ENCODE measurements at places on chromosomes 5 and 9.
A peak's percentile ranks its signal among the peaks of the same experiment; 100 is the strongest.

GRCh38 chr9:105757496-105758251 lies 63.3 kb downstream of the TMEM38B start:
- no peak for DNase-seq

- DNase-seq: no peak
These were observed 6.0 kb downstream of the DMRT1 start for GRCh38 chr9:847505-847904.

DNA sequence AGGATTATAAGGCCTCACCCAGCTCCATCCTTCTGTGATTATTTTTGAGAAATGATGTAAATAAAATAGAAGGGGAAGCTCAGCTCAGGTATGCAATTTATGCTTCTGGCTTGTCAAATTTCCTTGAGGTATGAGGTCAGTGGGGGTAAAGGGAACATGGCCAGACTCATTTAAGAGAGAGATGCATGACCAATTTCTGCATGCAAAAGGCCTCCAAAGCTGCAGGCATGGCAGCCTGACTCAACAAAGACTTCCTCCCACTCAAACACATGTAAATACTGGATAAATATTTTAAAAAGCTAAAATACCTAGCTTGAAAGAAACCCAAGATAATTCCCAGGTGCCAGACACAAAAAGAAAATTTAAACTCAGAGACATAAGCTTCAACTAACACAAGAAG lies 101.4 kb upstream of the SLC1A3 start:
- no peak for DNase-seq

- DNase-seq: no peak
These were observed 396.4 kb downstream of the TMEM232 start for GRCh38 chr5:110329955-110330525.

DNA sequence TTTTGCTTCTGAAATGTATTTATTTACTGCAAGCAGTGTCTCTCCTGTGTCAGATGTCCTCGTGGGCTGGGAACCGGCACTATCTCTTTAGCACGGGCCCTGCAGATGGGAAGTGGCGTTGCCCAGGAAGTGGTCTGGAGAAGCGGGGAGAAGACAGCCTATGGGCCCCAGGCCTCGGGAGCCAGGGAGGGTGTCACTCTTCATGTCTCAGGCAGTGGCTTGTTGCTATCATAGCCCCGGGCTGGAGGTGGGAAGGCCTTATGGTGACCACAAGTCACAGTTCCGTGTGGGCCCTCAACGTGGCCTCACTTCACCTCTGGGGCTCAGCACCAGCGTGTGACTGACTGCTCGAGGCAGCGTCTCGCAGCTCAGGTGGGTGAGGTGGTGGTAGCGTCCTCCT lies 41.4 kb downstream of the SYK start:
- DNase-seq: no peak

DNA sequence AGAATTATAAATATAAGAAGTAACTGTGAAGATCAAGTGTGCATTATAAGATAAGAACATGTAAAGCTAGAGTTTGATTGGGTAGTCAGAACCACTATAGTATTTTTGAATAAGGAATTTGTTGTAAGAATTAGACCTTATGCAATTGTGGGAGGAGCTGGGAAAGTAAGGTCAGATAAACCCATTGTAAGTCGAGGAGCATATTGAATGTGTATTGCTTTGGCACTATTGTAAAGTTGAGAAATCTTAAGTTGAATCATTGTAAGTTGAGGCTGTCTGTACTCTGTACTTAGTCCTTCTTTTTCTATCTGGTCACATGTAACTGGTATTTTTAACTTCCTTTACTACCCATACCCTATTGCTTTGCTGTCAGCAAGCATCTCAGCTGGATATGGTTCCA lies 158.7 kb downstream of the CCDC171 start:
- DNase-seq: no peak

DNA sequence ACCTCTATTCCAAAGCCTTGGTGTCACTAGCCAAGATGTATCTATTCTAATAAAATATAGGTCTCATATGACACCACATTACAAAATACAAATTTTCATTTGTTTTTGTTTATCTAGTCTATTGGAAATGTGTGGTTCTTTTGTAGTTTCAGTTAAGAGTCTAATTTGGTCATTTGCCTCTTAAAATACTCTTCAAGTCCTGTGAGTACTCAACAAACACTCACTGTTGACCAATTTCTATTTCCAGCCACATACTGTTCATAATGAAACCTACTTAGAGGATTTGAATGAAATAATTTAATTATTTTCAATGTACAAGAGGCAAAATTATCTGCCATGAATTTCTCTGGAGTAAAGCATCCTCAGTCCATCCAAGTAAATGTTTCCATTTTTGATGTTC lies 40.6 kb downstream of the SLC1A3 start:
- DNase-seq: no peak

DNA sequence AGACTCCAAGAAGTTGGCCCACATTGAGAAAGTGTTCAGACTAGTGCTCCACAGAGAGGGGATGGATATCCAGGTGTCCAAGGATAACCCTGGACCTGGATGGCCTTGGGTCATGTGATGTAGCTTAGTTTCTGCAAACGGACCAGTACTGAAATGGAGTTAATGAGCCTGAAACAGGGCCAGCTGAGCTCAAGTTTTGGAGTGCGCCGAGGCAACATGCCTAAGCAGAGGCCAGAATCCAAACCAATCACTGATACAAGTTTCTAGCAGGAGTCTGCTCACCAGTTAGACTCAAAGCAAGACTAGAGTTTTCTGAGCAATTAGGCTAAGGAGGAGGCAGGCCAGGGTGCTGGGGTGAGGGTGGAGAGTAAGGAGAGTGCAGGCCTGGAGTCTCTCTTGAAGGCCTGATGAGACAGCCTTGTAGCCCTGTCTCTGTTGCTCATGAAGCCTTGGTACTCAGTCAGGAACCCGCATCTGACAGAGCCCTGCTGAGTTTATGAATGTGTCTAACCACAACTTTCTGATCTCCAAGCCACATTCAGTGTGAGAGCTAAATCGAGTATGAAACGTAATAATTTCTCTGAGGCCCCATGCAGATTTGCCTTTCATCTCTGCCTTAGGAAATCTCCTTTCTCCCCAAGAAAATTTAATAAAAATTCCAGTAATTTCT lies 68.9 kb upstream of the EQTN start:
- no peak for DNase-seq

DNA sequence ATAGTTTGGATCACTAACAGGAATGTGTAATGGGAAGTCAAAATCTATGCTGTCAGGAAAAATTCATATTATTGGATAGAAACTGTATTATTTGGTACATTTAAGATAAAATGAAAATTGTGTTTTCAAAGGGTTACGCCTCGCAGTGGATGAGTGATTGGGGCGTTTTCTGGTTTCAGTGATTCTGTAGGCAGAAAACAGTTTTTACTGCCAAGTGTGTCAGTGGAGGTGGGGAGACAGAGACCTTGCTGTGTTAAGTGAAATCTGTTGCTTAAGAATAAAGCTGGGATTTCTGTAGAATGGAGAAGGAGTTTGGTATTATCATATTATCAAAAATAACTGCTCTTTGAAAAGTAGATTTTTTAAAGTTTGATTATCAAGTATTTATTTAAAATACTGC lies 69.7 kb downstream of the GHR start:
- no peak for DNase-seq

GRCh38 chr9:71582347-71582746 lies 186.0 kb downstream of the CEMIP2 start:
- DNase-seq: no peak

- no peak for DNase-seq
These were observed 20.1 kb upstream of the NSMF start for GRCh38 chr9:137478962-137479861.

GRCh38 chr9:4923580-4924544 lies 61.2 kb upstream of the JAK2 start:
- DNase-seq: no peak

DNA sequence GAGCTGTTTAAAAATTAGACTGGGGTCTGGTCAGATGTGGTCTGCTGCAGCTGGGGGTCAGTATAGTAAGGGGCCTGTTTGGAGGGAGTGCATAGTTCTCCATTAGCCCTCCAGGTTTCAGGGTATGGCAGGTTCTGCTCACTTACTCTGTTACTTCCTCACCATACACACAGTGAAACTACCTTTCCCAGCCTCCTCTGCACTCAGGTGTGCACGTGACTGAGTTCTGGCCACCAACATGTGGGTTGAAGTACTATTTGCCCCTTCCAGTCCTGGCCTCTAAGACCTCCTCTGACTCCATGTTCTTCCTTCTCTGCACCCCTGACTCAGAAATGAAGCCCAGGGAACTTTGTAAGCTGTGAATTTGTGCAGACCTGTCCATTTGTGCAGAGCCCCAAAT lies 190.5 kb upstream of the CLINT1 start:
- no peak for DNase-seq

GRCh38 chr9:79220251-79220650 lies 351.5 kb upstream of the TLE4 start:
- DNase-seq: no peak

DNA sequence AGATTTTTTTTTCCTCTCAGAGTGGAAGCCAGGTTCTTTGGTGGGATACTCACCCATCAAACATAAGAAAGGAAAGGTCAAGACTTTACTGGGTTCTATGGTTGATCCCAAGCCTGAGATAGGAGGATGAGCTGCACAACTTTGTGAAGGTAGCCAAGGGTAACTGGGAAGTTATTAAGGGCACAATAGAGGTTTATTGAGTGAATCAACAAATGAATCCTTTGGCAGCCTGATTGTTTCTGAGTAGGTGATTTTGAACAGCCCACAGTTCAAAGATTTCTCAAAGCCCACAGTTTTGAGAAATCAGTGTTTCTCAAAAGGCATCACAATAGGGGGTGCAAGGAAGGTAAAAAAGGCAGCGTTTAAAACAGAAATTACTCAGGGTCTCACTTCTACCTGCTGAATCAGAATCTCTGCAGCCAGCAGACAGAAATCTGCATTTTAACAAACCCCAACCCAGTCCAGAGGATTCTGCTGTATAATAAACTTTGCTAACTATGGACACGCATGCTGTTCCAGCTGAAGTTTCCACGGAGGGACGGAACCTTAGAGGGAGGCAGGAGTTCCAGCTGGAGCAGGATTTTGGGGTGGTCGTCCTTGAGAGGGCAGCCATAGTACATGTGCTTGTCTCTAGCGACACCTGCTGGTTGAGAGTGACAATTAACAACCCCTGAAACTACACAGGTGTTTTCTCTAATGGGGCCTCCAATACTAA lies 32.7 kb upstream of the FSD1L start:
- peak; percentile 69 for DNase-seq

GRCh38 chr5:54091307-54092130 lies 218.9 kb downstream of the ARL15 start:
- no peak for DNase-seq

DNA sequence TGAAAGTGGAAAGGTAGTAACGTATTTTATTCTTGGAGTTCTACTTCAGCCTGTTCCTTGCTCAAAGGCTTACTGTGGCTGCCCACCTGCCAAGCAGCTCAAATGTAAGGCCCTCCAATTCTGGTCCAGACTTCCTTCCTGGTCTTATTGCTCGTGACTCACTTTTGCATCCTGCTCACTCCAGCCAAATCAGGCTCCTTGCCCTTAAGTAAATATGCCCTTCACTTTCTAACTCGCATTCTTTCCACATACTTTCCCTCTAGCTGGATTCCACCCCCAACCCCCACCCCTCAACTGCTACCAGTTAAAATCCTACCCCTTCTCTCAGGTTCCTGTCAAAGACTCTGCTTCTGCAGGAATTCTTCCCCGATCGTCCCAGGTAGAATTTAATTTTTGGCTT lies 96.6 kb downstream of the GALNT10 start:
- no peak for DNase-seq

GRCh38 chr9:93954434-93955061 lies 607 bp downstream of the BARX1 start:
- DNase-seq: no peak

- no peak for DNase-seq
These were observed 19.6 kb downstream of the FAT2 start for GRCh38 chr5:151571270-151572173.

DNA sequence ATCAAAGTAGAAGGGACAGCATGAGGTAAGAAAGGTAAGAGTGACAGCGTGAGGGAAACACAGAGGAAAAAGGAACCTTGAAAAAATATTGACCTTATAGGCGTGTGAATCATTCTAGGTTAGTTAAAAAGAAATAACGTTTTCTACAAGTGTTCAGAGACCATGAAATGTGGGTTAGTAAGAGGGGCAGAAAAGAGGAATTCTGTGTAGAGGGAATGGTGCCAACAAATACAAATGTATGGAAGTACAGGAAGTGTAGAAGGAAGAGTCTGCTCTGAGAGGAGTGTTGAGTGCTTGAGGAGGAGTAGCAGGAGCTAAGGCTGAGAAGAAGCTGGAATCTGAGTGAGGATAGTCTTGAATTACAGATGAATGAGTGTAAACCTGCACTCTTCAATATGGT lies 418.6 kb upstream of the RIOK2 start:
- no peak for DNase-seq

- DNase-seq: no peak
These were observed 54.9 kb upstream of the ZSWIM6 start for GRCh38 chr5:61277190-61277589.

GRCh38 chr9:124764774-124765438 lies 6.2 kb downstream of the NR6A1 start:
- no peak for DNase-seq

DNA sequence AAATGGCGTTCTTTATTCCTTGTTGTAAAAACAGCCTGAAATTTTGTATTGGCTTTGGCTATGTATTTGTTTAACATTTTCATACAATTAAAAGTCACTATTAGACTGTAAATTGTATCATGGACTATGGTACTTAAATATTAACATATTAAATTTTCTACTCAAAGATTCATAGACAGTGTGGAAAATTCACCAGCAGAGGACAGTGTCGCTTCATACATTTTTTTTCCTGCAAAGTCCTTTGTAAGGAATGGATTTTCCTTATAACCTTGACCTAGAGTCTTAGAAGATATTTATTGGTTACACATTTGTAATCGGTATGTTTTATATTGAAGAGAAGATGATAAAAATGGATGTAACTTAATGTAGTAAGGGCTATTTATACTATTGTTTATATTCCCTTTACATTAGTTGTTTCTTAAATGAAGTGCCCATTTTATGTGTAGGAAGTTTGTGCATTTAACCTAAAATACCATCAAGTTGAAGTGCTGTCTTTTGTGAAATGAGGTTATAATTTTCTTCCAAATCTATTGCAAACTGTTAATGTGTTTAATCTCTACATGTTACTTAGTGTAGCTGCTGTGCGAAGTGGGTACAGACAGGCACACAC lies 150.1 kb downstream of the KDM4C start:
- DNase-seq: no peak

DNA sequence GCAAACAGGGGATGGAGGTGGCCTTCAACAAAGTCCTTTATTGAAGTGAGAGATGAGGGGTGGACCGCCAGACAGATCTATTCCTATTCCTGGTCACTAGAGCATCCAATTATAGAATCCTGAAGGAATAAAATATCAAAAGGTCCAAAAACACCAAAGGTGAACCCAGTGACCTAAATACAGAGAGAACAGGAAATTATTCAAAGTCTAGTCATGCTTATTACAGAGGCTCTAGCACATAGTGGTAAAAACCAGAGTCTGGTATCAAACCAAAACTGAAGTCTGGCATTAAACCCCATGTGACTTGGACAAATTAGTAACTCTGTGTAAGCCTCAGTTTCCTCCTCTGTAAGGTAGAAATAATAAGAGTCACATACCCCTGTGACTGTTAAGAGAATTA lies 100.5 kb upstream of the SNX2 start:
- no peak for DNase-seq
